ENCODE measurements at places on chromosomes 16 and 17.
A peak's percentile ranks its signal among the peaks of the same experiment; 100 is the strongest.

DNA sequence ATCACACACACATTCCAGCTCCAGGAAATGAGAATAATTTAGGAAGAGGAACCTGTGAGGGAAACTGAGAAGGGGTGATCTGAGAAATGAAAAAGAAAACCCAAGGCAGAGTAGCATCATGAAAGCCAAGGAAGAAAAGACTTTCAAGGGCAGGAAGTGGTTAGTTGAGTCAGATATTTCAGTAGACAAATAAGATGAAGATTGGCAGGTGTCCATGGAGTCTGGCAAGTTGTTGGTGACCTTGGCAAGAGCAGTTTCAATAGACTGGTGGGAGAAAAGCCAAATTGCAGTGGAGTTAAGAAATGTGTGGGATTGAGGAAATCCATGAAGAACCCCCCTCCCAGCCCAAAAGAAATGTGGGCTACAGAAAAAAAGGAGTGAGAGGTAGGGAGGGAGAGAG is 10.7 kb downstream of the GNAO1 start:
- DNase-seq: no peak

GRCh38 chr17:50664788-50665458 is 30.2 kb downstream of the ABCC3 start:
- DNase-seq: no peak

GRCh38 chr16:50272687-50273381 is 6.5 kb downstream of the ADCY7 start:
- DNase-seq: no peak

DNA sequence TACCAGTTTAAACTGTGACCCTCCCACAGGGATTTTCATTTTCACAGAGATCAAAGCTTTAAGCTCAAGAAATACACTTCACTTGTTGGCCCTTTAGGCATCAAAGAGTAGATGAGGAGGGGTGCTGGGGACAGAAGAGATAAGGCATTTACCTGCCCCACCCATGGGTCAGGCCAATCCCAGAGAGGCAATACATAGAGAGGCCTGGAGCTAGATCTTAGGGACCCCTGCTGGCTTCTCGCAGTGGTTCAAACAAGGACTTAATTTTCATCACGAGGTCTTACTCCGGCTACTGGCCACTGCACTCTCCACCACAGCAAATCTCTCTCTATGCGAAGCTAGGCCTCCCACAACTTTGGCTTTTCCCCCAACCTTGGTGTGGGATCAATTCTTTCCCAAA is 46.6 kb downstream of the NOG start:
- no peak for DNase-seq

DNA sequence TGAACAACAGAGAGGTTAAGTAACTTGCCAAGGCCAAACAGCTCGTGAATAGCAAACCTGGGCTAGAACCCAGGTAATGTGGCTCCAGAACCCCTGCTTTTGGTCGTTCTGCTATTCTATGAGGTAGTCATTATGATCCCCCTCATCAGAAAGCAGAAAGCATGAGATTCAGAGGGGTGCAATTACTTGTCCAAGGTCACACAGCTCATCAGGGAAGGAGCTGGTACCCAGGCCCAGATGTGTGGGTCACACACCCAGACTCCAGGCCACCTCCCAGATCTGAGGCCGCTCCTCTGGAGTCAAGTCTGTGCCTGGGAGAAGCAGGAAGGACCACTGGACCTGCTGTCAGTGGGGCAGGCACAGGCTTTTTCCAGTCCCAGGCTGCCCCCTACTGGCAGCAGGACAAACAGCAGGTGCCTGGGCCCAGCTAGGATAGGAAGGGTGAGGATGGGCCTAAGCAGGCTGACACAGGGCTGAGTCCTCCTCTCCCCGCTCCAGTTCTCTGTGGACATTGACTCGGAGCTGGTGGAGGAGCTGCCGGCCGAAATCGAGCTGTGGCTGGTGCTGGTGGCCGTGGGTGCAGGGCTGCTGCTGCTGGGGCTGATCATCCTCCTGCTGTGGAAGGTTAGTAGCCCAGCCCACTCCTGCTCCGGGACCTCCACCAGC is 7.8 kb upstream of the PDK2 start:
- DNase-seq: peak; percentile 78
